ENCODE measurements at places on chromosomes 16 and 17.

GRCh38 chr16:75254359-75254837 is 3.0 kb upstream of the BCAR1 start:
- DNase-seq = no peak

GRCh38 chr17:55391244-55391757 is 30.3 kb downstream of the MMD start:
- DNase-seq = no peak

DNA sequence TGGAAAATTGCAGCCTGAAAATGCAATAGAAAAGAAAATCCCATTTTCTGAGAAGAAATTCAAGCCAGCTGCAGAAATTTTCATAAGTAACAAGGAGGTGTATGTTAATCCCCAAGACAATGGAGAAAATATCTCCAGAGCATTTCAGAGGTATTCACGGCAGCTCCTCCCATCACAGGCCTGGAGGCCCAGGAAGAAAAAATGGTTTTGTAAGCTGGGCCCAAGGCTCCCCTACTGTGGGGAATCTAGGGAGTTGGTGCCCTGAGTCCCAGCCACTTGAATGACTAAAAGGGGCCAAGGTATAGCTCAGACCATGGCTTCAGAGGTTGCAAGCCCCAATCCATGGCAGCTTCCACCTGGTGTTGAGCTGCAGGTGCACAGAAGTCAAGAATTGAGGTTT is 93.3 kb upstream of the ZNF267 start:
- DNase-seq = no peak

GRCh38 chr16:87054856-87055255 is 262.3 kb downstream of the C16orf95 start:
- DNase-seq = no peak

DNA sequence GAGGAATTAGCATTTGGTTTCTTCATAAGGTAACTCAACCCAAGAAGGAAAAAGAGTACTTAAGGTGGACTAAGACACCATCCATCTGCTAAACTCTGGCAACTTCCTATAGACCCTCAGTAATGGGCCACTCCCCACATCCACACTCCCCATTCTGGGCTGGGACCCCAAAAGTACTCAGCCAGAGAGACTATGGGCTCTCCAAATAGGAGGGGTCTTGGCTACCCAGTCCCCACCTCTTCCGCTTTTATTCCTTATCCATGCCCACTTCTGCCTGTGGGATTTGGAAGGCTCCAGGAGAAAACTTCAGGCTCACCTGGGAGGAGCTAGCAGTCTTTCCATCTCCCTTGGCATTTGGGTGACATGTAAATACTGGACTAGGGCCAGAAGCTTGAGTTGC is 164.5 kb upstream of the CCL2 start:
- no peak for DNase-seq

DNA sequence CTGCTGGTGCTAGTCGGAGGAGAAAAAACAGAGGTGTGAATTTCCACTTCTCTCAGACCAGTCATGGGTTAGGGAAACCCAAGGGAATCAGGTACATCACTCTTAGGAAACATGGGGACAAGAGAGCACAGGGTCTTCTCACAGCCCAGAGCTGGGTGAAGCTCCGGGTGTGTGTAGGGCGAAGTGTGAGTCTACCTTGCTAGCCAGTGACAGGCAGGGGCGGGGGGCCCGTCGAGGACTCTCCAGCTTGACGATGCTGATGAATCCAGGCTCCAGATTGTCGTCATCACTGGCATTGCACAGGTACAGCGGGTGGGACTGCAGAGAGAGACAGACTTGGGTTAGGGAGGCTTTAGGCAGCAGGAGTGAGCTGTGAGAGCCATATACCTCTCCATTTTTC is 18.7 kb upstream of the SUPT4H1 start:
- no peak for DNase-seq

DNA sequence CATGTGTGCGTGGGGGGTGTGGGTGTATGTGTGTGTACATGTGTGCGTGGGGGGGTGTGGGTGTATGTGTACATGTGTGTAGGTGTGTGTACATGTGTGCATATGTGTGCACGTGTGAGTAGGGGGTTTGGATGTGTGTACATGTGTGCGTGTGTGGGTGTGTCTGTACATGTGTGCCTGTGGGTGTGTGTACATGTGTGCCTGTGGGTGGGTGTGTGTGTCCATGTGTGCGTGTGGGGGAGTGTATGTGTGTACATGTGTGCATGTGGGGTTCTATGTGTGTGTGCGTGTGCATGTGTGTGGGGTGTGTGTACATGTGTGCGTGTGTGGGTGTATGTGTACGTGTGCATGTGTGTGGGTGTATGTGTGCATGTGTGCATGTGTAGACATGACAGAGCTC is 129.1 kb downstream of the C16orf95 start:
- no peak for DNase-seq

GRCh38 chr16:6428861-6429260 is 903.8 kb upstream of the RBFOX1 start:
- DNase-seq = no peak

- DNase-seq = no peak
Measured at GRCh38 chr17:33054412-33054811, 62.8 kb downstream of the SPACA3 start.

GRCh38 chr16:72764015-72764654 is 283.8 kb downstream of the ZFHX3 start:
- DNase-seq = no peak

- peak; percentile 64 for DNase-seq
Measured at GRCh38 chr17:66347661-66348514, 45.5 kb downstream of the PRKCA start.

DNA sequence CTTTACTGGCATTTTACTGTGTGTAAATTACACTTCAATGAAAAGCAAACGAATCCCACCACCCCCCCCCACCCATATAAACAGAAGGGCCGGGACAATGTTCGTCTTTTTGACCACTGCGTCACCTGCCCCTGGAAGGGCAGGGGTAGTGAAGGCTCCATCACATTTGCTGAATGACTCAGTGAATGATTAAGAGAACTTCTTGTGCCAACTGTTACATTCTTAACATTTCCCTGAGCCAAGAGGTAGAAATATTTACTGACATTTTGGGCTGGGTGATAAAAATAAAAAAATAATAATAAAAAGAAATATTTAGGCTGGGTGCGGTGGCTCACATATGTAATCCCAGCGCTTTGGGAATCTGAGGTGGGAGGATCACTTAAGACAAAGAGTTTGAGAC is 24.1 kb downstream of the C16orf96 start:
- DNase-seq = no peak

GRCh38 chr17:10758062-10758461 is 28.2 kb upstream of the TMEM220 start:
- DNase-seq = no peak

DNA sequence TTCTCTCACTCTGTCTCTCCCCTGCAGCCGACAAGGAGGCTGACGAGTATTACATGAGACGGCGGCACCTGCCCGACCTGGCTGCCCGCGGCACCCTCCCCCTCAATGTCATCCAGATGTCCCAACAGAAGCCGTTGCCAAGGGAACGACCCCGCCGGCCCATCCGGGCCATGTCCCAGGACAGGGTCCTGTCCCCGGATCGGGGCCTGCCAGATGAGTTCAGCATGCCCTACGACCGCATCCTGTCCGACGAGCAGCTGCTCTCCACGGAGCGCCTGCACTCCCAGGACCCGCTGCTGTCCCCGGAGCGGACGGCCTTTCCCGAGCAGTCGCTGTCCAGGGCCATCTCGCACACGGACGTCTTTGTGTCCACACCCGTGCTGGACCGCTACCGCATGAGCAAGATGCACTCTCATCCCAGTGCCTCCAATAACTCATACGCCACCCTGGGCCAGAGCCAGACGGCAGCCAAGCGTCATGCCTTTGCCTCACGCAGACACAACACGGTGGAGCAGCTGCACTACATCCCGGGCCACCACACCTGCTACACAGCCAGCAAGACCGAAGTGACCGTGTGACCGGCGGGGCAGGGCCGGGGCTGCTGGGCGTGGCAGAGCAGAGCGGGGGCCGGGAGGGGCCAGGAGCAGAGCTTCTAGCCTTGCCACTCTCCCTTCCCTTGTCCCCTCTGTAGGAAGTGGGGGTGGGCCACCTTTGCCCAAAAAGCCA is 40.4 kb upstream of the DNAH9 start:
- DNase-seq = no peak

DNA sequence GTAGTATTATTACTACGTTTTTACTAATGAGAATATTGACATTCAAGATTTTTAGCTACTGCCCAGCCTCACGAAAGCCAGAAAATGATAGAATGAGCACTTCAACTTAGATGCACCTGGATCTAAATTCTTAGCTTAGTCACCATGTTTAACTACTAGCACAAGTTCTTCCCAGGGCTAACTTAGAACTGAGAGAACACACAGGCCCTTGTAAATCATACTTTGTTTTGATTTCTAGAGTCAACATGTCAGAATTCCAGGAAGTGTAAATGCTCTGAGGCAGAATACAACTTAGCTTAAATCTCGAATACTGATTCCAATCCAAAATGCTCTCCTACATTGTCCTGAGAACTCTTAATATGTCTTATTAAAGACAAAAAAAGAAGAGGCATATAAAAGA is 6.8 kb upstream of the ACSM1 start:
- DNase-seq = no peak

GRCh38 chr16:85145734-85146531 is 33.7 kb upstream of the CIBAR2 start:
- no peak for DNase-seq

DNA sequence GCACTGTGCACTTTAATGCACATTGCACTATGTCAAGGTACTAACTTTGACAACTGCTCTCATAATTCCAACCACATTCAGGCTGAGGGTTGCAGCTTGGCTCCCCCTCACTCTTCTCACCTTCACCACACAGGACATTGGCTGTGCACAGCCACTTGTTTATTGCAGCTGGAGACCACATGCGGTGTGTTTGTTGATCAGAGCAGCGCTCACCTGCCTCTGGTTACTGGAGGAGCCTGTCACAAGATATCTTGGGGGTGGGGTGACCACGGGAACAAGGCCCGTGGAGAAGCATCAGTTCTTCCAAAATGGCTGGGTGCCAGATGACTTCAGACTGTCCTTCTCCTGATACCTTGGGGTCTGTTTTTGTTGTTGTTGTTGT is 10.6 kb upstream of the CCL5 start:
- peak; percentile 49 for DNase-seq

DNA sequence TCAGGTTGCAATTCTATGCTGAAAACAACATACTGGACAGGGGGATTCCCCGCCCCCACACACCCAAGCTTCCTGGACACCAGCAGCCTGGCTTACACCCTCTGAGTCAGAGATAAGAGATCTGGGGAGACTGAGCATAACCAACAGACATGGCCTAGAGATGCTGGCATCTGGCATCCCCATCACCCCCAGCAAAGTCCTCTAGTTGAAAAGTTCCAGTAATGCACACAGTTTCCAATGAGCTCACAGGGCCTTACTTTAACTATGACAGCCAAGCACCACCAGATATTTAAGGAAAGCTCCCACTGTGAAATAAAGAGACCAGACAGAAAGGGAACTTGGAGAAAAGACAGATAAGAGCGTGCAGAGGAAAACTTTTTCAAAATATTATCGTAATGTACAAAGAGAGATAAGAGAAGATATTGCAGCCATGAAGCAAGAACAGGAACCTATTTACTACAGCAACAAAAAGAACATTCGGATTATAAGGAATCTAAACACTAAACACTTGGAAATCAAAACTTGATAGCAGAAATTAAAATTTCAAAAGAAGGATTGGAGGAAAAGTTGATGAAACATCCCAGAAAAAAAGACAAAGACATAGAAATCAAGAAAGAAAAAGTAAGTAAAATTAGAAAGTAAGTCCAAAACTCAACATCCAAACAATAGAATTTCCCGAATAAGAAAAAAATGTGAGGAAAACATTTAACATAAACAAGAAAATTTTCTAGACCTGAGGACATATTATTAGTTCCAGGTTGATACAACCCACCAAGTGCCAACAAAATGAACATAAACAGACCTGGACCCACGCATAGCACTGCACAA is 17.2 kb upstream of the ALOX15 start:
- DNase-seq = no peak

DNA sequence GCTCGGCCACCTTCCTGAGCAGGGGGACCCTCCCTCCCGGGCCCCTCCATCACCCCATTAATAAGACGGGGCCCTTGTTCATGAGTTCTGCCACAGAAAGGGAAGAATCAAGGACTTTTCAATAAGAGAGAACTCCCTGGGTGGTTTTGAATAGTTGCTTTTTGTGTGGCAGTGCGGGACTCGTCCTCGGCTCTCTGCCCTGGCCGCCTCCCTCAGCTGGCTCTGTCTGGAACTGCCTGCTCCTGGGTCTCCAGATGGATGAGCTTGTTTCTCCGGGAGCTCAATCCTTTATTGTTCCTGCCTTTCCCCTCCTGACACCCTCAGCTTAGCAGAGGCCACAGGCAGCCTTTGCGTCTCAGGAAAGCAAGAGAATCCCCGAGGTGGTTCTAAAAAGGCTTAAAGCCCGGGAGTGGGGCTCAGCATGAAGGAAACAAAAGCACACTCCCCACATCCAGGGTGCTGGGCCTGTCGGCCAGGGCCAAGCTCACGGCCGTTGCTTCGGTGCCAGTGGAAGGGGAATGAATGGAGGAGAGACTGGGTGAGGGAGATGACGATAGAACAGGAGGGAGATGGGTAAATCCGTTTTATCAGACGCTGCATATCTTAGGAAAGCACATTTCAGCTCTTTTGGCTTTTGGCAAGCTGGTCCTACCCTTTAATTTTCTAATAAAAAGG is 60.2 kb downstream of the RAI1 start:
- DNase-seq = no peak

GRCh38 chr16:8957509-8958157 is 6.1 kb downstream of the USP7 start:
- DNase-seq = no peak

- no peak for DNase-seq
Measured at GRCh38 chr16:20104563-20105183, 31.0 kb upstream of the GPR139 start.

DNA sequence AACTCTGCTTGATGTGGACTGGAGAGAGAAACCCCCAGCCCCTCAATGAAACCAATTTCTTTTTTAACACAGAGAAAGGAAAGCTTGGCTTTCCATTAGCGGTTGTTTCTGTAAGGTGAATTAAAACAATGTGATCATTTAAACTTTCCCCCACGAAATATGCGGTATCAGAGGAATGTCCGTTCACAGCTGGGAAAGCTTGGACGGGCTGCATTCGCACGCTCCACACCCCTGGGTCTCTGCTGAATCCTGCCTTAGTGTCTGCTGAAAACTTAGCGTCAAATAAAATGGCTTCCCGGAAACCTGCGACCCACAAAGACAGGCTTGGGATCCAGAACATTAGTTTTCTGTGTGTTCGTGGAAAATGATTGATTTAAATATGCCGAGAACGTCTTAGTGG is 71.7 kb downstream of the C16orf95 start:
- no peak for DNase-seq

GRCh38 chr17:81044764-81045589 is 10.0 kb downstream of the BAIAP2 start:
- DNase-seq = peak; percentile 37
